ENCODE measurements at places on chromosomes 2 and 18.

DNA sequence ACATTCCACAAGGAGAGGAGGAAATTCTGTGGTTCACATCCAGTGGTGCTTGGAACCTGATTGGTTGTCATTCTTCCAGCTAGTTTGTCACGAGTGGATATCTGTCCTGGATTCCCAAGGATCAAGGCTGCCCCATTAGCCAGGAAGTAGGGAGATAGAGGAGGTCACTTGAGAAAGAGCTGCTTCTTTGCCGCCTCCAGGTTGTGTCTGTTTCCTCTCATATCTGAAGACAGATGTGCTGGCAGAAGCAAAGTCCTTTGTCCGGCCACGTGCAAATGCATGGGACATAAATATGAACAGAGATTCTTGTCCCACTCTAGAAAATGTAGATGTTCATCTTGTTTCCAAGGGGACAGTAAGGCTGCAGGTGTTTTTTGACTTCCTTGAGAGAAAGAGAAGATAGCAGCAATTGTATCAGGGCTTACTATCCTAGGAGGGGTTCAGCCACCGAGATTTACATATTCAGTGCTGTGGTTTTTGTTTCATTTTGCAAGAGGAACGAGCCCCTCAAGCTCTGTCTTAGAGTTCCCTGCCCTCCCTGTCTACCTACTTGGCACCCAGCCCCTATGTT, 174.4 kb downstream of the RPIA start:
- DNase-seq = no peak

- no peak for DNase-seq
Observed at GRCh38 chr2:165627470-165627869, 158.0 kb downstream of the CSRNP3 start.

GRCh38 chr18:36580266-36580665, 248.5 kb downstream of the TPGS2 start:
- no peak for DNase-seq

GRCh38 chr2:241363426-241363825, 7.3 kb downstream of the FARP2 start:
- no peak for DNase-seq

GRCh38 chr2:102478686-102479470, 5.9 kb downstream of the SLC9A4 start:
- no peak for DNase-seq

GRCh38 chr2:96205888-96206287, 2.7 kb downstream of the STARD7 start:
- DNase-seq = no peak

DNA sequence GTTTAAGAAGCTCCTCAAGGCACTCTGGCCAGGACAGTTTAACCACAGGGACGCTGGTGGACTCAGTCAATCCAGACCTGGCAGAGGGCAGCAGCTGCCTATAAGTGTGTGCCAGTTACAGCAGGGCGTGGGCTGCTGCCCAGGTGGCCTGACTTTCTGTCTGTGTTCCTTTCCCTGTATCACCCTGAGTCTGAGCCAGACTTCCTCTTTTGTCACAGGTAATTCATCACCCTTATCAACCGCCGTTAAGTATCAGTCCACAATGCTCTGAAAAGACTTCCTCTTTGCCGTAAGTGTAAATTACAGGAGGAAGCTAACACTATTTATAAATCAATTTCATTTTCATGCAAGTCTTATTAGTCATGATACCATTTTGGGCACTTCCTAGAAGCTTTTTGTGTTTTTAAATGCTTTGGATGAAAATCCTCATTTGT, 7.0 kb downstream of the LPIN1 start:
- DNase-seq = no peak

DNA sequence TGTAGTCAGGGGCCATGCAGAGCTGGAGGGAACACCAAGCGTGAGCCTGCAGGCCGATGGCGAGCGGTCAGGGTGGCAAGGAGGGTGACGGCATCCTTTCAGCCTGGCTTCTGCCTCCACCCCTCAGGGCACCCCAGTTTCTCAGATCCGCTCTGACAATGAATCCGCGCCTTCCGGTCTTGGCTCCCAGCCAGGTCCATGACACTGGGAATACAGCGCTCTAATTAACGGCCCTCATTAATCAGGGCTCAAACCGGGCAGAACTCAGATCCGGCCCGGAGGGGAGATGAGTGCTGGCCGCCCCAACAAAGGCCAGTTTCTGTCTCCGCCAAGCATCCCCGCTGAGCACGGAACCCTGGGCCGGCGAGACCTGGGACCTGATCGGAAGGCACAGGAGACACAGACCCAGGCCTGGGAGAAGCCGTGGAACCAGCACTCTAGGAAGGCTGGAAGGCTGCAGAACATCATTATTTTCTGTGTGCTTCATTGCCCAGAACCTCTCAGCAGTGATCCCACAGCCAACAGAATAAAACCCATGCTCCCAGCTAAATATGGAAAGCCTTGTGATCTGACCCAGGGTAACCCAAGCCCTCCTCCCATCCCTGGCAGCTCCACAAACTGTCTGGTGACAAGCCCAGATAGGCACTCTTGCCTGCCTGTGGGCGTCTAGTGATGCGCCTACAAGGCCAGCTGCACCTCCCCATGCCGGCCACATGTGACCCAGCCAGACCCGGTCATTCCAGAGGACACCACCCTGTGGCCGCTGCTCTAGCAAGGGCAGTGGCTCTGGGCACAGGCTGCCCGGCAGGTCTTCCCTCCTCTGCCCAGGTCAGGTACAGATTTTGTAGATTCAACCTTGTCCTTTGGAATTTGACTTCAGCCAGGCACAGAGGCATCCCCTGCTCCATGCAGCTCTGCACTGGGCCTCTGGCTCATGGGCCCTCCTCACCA, 438.7 kb upstream of the MYT1L start:
- peak; percentile 57 for DNase-seq

GRCh38 chr2:227013330-227013729, 150.7 kb downstream of the COL4A4 start:
- DNase-seq = no peak

DNA sequence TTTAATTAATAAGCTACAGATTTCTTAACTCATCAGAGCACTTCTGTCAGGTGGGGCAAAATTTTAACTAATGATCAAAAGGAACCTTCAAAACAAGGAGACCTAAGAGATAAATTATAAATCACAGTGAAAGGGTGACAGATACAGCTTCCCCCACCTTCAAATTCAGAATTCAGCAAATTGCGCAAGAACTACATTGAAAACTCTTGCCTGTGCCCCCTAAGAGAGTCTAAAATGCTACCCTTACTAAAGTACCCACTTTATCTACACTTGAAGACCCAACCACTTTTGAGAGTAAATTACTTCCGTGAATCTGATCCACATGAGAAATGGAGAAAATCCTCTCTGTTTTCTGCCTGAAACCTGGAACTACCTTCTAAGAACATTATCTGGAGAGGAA, 324.9 kb downstream of the PAX3 start:
- DNase-seq = no peak

DNA sequence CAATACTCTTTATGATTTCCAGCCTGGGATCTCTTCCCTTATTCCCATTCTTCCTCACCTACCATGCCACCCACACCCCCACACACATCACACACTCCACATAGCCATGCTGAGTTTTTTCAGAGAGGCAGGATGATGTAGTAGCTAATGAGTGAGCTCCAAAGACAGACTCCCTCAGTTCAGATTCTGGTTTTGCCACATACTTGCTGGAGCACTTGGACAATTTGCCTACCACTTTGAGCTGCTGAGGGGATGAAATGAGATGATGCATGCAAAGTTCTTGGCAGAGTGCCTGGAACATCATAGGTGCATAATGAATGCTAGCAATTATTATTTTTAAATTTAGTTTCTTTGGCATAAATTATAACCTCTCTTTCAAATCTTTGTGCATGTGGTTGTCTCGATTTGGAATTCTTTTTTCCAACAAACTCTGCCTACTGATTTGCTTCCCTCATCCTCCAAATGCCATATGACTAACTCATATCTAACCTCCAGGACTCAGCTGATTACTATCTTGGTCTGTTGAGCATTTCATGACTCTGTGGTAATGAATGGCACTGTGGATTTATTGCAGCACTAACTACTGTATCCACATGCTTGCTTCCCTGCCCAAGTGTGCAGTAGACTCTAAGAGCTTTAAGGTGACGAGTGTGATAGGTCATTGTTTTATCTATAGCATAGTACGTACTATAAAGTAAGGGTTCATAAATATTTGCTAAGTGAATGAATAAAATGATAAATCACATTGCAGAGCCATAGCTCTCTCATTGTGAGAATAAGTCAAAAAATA, 99.1 kb downstream of the TACR1 start:
- no peak for DNase-seq

DNA sequence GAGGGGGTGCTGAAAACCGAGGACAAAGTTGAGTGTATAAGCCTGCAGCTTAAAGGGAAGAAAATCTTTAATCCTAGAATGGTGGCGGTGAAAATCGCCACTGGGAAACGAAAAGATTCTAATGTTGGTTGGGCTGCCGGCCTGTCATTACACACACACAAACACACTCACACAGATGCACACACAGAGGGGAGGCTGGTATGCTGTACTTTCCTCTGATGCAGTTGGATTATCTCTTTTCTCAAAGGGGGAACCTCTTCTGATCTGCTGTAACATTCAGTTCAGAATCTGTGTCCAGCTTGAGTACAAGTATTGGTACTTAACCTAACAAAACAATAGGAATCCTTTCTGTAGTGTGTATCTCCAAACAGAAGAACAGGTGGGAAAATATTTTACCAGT, 39.0 kb downstream of the ANXA4 start:
- no peak for DNase-seq

DNA sequence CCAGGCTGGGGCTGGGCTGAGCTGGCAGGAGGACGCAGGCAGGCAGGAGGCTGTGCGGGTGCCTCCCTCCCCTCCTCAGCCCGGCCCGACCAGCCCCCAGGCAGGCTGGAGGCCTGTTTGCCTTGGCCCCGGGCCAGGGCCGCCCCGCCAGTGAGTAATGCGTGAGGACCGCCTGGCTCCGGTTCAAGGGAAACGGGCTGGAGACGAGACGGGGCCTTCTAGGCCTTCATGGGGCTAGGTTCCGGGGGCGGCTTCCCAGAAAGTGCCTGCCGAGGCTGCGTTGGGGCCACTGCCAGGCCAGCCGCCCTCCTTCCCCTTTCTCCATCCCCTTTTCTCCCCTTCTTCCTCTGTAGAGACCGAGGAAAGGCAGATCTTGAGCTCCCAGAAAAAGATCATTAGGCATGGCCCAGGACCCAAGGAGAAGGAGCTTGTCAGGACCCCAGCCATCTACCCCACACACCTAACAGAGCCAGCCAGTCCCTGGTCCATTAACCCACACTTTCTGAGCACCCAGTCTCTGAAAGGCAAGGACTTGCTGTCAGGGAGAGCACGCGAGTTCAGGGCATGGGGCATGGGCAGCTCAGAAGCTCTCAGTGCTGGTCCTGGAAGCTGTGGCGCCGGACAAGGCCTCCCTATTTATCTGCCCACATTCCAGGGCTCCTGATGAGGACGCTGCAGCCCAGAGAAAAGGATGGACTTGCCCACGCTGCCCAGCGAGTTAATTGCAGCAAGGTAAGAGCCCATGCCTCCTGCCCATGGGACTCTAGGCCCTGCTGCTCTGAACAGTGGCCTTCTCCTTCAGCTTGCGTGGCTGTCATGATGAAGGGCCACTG, 48.5 kb downstream of the SMAD7 start:
- DNase-seq = peak; percentile 46

All from caudate nucleus (tissue), 63 donors.